ENCODE measurements at places on chromosomes 4 and X.

GRCh38 chr4:143185253-143186107 lies 763 bp downstream of the USP38 start:
- no peak for DNase-seq

GRCh38 chr4:183337349-183337748 lies 15.1 kb upstream of the CLDN24 start:
- no peak for DNase-seq

DNA sequence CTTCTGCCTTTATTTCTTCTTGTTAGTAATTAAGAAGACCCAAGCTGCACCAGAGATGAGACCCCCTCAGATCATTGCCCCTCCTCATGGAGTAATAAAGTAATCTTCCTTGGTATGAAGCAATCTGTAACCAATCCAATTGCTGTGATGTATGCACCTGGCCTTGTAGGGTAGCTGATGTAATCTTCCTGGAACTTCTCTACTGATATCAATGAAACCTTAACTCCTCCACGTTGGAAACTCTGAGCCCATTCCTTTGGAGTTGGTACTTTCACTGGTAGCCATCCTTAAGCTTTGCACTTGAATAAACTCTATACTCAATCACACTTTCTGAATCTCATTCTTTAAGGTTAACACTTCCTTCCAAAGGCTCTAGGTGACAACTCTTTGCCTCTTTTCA lies 31.6 kb upstream of the NSG1 start:
- DNase-seq: no peak

DNA sequence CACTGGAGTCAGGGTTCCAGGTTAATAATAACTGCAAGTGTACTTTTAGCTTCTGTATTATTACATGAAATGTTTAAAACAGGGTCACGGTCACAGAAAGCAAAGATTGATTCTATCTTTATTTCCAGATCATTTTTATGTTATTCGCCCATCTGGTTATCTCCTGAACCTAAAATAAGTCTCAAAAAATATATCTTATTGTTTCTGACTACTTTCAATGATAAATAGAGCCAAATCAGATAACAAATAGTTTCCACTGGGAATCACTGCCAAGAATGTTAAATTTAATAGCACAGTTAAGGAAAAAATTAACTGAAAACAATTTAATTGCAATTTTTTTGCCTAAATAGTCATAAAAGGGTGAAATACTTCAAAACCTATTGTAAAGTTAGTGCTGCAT lies 17.2 kb upstream of the VEGFD start:
- DNase-seq: no peak

- DNase-seq: no peak
These were observed 6.8 kb upstream of the VSIG4 start for GRCh38 chrX:66046612-66047235.

GRCh38 chrX:13093529-13094140 lies 49.2 kb upstream of the FAM9C start:
- no peak for DNase-seq

- DNase-seq: no peak
These were observed 56.9 kb downstream of the ACOX3 start for GRCh38 chr4:8383451-8384160.

DNA sequence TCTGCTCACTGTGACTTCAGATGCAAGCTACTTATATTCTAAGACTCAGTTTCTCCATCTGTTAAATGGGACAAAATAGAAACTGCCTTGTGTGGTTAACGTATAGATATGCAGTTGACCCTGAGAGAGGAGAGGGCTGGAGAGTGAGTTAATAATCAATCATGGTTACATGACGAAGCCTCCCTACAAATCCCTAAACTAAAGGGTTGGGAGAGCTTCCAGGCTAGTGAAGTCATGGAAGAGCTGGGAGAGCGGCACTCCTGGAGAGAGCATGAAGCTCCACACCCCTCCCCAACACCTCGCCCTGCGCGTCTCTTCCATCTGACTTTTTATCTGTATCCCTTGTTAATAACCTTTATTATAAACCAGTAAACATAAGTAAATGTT lies 138.5 kb upstream of the FAM9B start:
- no peak for DNase-seq

- no peak for DNase-seq
These were observed 192.7 kb upstream of the LDB2 start for GRCh38 chr4:17091104-17091503.

GRCh38 chrX:619812-620531 lies 10.6 kb upstream of the SHOX start:
- no peak for DNase-seq

- DNase-seq: no peak
These were observed 4.9 kb downstream of the UGT8 start for GRCh38 chr4:114603497-114603896.

- DNase-seq: no peak
These were observed 33.1 kb downstream of the TET2 start for GRCh38 chr4:105179539-105180401.

DNA sequence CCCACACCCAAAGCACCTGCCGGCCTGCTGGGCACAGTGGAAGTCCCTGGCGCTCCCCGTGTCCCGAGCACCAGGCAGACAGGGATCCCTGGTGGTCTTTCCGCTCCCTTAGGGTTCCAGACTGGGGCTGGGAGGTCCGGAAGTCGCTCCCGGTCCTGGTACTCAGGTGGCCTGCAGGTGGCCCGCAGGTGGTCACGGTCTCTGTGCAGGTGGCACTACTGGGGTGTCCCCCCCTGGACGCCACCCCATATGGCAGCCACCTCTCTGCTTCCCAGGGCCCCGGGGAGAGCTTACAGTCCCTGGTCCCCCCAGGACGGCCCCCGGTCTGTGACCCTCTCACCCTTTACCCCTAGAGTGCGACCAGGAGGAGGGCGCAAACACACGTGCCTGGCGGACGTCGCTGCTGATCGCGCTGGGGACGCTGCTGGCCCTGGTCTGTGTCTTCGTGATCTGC lies 13.6 kb downstream of the SLC25A6 start:
- no peak for DNase-seq

DNA sequence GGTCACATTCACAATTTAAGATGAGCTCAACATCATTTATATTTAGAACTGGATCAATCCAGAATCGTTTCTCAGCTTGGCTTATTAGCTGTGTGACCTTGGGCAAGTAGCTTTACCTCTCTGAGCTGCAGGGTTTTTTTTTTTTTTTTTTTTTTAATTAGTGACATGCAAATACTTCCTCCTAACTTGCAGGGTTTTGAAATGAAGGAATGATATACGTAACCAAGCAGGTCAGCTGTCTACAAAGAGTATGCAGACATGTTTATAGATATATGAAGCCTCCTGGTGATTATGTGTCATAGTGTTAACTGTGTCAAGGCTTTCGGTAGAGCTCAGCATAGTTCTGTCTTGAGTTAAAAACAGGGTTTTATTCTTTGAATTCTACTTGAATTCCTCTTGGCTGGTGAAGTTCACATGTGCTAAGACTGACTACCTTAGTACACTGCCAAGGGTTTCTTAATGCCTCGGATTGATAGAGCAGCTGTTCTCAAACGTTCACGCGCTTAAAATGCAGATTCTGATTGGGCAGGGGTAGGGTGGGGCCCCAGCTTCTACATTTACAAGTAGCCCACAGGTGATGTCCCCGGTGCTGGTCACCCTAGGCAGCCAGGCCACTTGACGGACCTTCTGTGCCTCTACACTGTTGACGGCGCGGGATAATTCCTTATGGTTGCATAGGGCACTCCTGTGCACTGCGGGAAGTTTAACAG lies 654 bp upstream of the STS start:
- DNase-seq: no peak

GRCh38 chr4:6907658-6908191 lies 1.9 kb upstream of the TBC1D14 start:
- no peak for DNase-seq

- no peak for DNase-seq
These were observed 102.7 kb downstream of the SLC4A4 start for GRCh38 chr4:71441186-71442169.

GRCh38 chr4:108453366-108453765 lies 167.0 kb upstream of the RPL34 start:
- no peak for DNase-seq

DNA sequence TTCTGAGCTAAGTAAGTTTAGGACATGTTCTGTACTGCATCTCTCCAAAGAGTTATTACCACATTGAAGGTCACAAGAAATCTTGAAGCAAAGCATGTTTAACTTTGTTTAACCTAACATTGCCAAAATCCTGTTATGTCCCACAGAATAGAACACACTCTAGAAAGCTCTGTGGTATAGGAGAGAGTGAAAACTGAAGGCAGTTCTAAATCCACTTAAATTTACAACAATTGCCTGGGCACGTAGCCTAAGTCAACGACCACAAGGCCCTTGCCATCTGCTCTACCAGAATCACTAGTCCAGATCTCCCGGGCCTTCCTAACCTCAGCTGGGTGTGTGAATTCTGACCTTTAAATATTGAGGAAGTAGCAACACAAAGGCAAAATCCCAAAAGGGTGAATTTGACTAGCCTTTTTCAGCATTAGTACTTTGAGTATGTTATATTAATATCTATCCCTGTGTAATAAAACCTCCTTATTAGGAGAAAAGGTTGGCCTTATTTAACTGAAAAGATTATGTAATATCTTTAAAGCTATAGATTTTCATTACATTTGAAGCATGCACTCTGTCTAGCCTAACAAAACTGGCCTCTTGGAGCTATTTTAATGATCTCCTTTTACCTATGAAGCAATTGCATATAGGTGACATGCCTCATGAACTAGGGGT lies 4.5 kb upstream of the MAML3 start:
- DNase-seq: no peak

- no peak for DNase-seq
These were observed 275.2 kb downstream of the SPRY1 start for GRCh38 chr4:123671636-123672404.

DNA sequence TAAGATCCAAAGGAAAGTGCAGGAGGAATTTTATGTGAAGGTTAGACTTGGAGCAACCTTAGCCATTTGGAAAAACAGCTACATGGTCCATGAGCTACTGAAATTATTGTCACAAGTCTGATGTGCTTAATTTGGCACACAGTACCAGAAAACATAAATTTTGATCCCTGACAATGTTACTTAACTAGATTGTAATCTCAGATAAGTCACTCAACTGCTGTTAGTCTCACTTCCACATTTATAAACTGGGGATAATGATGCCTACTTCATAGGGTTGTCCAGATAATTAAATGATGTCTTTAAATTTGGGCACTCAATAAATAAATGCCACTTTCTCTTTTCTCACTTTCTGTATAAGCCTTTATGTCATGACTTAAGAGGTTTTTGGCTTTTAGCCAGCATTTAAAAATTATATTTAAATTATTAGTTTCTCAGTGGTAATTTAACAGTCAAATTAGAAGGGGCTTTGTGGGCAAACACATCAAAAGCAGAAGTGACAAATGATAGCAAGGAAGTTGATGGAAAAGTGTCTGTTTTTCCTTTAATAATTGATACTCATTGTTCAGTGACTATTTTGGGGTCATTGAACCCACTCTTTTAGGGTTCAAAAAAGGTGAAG lies 58.3 kb downstream of the PAQR3 start:
- DNase-seq: no peak

DNA sequence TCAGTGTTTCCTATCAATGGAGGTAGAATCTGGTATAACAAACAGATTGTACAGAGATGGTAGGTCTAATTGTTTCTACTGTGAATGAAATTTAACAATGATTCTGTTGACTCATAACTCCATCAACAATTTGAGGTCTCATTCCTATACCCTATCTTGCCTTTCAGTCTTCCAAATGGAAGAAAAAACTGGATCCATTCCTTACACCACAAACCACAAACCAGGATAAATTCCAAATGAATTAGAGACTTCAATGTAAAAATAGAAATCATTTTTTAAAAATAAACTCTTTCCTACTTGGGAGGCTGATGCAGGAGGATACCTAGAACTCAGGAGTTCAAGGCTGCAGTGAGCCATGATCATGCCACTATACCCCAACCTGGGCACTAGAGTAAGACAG lies 114.4 kb upstream of the WDR44 start:
- no peak for DNase-seq

- no peak for DNase-seq
These were observed 1.8 kb upstream of the NAA15 start for GRCh38 chr4:139299536-139299935.

DNA sequence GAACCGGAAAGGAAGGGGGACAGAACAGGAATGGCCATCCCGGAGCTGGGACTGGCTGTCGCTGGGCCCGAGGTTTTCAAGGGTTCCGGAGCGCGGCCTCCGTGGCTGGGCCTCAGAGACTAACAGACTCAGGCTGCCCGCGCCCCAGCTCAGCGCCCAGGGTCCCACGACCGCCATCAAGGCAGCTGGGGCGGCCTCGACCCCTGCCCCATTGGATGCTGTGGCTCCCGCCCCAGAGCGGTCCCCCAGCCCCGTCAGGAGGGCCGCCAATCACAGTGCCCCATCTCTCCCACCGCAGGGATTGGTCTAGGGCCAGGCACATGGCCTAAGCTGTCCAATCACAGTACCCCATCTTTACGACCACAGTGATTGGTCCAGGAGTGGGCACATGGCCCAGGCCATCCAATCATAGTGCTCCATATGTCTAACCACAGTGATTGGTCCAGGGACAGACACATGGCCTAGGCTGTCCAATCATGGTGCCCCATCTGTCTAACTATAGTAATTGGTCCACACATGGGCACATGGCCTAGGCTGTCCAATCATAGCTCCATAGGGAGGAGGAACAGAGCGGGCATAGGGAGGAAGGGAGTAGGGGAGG lies 105.3 kb upstream of the NKX1-1 start:
- no peak for DNase-seq

DNA sequence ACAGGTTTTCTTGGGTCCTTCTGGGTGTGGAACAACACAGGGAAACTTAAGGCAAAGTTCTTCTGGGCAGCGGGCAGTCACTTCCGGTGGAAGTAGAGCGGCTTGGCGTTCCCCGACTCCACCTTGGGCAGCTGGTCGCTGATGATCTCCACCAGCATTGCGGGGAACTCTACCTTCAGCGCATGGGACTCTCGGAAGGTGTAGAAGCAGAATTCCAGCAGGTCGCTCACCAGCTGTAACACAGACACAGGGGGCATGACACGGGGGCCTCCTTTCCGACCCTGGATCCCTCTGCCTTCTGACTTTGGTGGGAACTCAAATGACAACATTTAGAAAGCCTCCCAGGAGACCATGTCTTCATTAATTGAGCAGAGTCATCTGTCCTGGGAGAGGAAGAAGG lies 349.4 kb downstream of the ARHGAP10 start:
- DNase-seq: no peak

- no peak for DNase-seq
These were observed 82.7 kb upstream of the FGF13 start for GRCh38 chrX:138794246-138794645.

GRCh38 chr4:156950090-156950489 lies 21.5 kb downstream of the PDGFC start:
- no peak for DNase-seq

GRCh38 chr4:163070023-163070422 lies 96.7 kb downstream of the NAF1 start:
- DNase-seq: no peak

- DNase-seq: no peak
These were observed 3.2 kb downstream of the GSX2 start for GRCh38 chr4:54103190-54103574.

GRCh38 chrX:23871905-23872546 lies 35.7 kb downstream of the APOO start:
- DNase-seq: no peak

GRCh38 chr4:183674153-183674552 lies 15.1 kb downstream of the TRAPPC11 start:
- DNase-seq: no peak

GRCh38 chr4:56613101-56613862 lies 67.8 kb downstream of the HOPX start:
- DNase-seq: no peak

GRCh38 chr4:60581919-60582536 lies 618.1 kb upstream of the ADGRL3 start:
- no peak for DNase-seq

GRCh38 chr4:7850489-7850888 lies 89.2 kb downstream of the AFAP1 start:
- DNase-seq: no peak

GRCh38 chr4:117783716-117784115 lies 250.6 kb upstream of the NDST3 start:
- no peak for DNase-seq

Data from activated naive CD4-positive, alpha-beta T cell (primary cell).